ENCODE measurements at places on chromosomes 5 and 9.
A peak's percentile ranks its signal among the peaks of the same experiment; 100 is the strongest.

DNA sequence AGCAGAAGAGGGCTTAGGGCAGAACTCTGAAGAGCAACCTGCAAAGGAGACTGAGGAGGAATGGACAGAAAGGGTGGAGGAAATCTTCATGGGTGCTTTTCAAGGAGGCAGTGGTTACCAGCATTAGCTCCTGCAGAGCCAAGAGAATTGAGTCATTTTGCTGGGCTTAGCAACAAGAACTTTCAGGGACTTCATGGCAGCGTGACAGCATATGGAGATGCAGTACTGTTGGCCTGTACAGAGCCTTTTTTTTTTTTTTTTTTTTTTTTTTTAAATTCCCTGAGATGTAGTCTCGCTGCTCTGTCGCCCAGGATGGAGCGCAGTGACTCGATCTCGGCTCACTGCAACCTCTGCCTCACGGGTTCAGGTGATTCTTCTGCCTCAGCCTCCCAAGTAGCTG lies 296.0 kb upstream of the DMRT1 start:
- no peak for ATAC-seq

DNA sequence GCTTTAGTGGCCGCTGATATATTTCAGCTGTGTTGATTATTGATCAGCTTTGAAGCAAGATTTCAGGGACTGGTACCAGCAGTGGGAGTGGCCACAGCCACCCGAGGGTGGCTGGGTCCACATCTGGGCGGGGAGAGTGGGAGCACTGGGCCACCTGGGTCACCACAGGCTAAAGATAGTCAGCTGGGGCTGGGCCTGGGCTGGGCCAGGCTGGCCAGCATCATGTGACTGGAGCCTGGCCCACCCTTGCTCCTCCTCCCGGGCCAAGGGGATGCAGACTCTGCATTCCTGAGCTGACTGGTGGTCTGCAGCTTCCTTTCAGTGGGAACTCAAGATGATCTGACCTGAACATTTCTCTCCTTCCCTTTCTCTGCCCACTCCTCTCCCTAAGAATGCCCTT lies 27.1 kb downstream of the LARP1 start:
- ATAC-seq = no peak

GRCh38 chr9:378263-378662 lies 163.6 kb downstream of the DOCK8 start:
- ATAC-seq = no peak

- no peak for ATAC-seq
Measured at GRCh38 chr9:121718501-121718900, 67.1 kb downstream of the DAB2IP start.

DNA sequence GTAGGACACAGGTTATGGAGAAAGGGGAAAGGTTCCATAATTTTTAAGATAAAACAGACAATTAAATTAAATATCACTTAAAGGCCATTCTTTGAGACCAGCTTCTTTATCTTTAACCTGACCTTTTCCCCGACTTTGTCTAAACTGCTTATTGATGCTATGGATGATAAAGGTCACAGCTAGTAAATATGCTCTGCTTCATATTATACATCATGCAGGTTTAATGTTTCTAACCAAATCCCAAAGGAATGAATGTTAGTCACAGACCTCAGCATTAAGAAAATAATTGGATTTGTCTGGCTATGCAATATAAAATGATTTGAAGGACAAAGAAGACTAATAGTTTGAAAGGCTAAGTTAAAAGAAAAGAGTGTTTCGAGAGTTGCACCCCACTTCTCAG lies 147.6 kb downstream of the ST8SIA4 start:
- peak; percentile 77 for ATAC-seq

- ATAC-seq = no peak
Measured at GRCh38 chr5:82278711-82279370, 687 bp upstream of the RPS23 start.

DNA sequence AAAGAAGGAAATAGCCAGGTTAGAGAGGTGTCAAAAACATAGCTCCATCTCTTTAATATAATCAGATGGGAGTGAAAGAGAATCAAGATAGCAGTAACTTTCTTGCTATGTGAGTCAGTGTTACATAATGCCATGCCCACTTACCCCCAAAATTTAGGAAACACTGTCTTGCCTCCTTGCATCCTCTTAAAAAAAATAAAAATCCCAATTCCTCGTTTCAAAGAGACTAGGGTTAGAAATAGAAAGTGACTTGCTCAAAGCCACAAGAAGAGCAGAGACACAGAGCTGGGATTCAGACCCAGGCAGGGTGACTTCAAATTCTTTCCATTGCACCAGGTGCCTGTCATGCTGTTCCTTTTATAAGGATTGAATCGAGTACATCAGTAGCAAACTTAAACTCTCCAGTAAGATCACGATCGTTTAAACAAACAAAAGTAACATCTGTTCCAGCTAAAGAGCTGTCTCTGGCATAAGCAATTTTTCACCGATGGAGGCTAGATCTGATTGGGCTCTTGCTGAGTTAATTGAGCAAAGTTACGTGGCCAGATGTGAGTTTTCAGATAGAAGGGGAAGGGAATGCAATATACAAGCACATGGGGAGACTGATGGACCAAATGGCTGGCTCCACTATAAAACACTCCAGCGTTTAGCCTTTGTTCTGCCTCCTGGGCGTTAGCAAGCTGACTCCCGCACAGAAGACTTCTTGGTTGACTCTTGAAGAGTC lies 176.9 kb downstream of the PALM2AKAP2 start:
- ATAC-seq = peak; percentile 37

DNA sequence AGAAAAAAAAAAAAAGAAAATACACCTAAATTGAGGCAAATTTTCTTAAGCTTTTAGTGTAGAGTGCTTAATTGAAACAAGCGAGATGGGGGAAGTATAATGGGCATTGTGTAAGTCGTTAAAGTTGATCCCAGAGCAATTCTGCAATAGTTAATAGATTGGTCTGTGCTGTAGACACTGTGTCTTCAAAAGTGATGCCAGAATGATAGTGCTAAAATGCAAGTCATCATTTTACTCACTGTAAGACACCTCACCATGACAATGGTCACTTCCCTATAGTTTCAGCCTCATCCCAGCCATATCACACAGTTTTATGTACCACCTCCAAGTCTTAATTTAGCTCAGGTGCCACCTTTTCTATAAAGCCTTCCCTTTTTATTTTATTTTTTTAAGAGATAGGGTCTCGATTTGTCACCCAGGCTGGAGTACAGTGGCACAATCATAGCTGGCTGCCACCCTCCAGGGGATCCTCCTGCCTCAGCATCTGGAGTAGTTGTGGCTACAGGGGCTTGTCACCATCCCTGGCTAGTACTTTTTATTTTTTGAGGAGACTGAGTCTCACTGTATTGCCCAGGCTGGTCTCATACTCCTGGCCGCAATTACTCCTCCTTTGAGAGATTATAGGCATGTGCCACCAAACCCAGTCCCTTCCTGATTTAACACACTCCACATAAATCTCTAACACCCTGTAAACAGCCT lies 6.2 kb downstream of the COX7C start:
- peak; percentile 32 for ATAC-seq

DNA sequence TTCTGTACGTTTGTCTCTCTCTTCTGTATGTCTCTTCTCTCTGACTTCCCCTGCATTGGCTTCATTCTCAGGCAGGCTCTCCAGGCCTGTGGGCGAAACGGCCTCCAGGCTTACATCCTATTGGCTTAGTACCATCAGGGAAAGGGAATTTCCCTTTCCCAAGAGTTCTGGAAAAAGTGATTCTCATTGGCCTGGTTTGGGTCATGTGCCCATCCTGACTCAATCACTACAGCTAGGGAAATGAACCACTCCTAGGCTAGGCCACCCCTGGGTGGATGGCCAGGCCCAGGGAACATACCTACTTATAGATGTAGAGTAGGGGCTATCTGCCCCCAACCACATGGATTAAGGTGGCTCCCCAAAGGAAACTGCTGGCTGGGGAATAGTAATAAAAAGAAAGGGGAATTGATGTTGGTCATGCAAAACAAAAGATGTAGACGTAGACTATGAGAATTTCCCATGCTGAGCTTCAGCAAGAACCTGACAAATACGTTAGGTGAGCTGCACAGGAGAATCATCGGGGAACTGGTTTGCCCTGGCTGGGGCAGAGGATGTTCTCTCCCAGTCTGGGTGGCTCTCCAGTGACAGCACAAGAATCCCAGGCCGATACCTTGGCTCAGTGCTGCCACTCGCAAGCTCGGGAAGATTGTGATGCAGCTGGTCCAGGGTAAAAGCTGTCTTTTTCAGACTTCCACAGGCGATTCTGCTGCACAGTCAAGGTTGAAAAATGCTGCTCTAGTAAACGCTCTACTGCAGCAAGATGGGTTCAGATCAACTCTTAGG lies 3.7 kb upstream of the EGR1 start:
- ATAC-seq = no peak

Data from SK-N-SH treated with all-trans-retinoic acid at 6 μM for 48 hours (cell line).